Immature natural killer cell (primary cell): ENCODE measurements at places on chromosomes 13 and 19. TPM values are rescaled to one million over a fixed set of nuclear protein-coding genes. Genes with fewer than 3 reads are reported as not detected.

DNA sequence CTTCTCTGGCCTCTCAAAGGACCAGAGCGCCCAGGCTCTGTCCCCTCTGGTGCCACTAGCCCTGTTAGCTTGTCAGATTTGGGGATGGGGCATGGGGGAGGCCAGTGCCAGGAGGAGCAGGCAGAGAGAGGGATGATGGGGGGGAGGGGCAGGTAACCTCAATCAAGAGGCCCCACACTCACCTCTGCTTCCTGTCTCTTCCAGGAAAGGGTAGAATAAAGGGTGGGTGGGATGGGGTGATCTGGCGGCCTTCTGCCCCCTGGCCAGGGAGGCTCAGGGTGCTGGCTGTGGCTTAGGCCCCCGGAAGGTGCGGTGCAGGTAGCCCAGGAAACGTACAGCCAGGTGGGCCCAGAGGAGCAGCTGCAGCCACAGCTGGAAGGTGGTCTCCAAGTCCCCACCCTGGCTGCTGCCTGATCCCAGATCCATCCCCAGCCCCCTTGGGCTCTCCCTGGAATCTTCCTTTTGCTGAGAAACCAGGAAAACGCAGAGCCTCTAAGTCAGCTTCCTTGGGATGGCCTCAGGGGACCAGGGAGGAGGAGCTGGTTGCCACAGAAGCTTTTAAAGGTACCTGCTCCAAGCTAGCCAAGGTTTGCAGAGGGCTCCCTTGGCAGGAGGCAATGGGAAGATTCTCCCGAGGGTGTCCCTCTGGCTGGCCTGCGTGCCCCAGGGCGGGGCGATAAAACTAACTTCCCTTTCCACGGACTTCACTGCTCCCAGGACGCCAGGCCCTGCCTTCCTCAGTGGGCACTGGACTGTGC, 5.3 kb downstream of the PRKACA start:
- DNase-seq, result no peak

GRCh38 chr13:59513686-59514085, 650.0 kb downstream of the DIAPH3 start:
- no peak for DNase-seq

Gene PROSER1
- 5.4 TPM for polyA plus RNA-seq

Gene KCNC3
- polyA plus RNA-seq, result not detected
